Substantia nigra (tissue), 51 donors: ENCODE measurements at places on chromosomes 3 and 15.

GRCh38 chr3:117566926-117567325 lies 857.3 kb downstream of the TUSC7 start:
- DNase-seq = no peak

DNA sequence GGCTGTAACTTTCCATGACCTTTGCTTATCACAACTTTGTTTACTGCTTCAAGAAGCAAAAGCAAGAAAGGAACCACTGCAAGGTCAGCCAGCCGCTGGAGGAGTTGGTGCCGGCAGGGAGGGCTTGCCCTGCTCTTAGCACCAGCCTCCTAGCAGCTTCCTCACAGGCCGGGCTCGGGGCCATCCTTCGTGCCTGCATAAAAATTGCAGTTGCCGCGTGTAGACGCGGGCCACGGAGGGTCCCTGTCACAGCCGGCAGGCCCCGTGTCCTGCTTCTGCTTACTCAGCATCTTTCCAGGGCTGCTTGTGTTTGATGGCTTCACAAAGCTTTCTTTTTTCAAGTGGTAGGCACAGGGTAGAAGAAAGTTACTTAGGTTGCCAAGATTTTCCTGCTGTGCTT lies 84.4 kb downstream of the PGPEP1L start:
- no peak for DNase-seq

- DNase-seq = no peak
Observed at GRCh38 chr3:53040351-53040820, 5.5 kb downstream of the SFMBT1 start.

DNA sequence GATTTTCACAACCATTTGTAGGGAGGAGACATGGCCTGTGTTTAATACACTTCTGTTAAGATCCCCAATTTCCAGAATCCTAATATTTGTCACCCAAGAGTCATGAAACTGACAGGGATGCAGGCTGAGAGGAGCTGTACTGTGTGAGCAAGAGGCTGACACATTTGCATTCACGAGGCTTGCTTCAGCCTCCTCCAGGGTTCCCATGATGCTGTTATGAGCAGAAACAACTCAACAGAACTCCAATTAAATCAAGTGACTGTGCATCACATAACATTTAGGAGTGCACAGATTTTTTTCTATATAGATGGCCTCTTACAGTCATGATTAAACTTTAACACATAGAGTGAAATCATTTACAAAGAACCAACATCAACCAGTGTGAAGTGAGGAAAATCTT lies 292.3 kb upstream of the STT3B start:
- no peak for DNase-seq

DNA sequence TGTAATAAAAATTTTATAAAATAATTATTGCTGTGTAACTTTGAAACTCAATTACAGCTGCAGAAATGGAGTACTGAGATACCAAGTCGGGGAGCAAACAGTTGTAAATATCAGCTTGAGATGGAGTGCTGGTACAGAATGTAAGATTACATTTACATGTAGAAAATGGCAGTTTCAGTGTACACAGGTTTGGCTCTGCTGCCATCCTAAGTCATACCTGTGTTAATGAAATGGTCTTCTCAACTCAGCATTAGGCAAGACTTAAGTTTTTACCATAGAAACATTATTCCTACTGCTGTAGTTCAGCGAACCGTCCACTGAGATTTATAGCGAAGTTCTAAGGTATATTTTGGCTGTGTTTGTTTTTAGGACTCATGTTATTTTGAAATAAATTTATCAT lies 110.1 kb upstream of the TBL1XR1 start:
- DNase-seq = no peak

DNA sequence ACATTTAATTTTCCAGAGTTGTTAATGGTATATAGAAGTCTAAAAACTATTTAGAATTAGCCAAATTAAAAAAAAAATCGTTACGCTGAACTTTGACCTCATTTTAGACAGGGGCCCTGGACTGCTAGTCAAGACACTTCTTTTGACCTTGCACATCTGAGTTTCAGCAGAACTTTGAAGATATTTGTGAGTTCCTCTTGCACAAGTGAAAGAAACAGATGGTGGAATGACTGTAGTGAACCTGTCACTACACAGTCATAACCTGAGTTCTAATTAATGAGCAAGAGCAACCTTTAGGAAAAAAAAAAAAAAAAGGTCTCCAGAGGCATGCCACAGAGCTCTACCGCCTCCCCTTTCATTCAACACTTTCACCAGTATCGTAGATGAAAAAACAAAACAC lies 5.3 kb downstream of the MYO5C start:
- no peak for DNase-seq

DNA sequence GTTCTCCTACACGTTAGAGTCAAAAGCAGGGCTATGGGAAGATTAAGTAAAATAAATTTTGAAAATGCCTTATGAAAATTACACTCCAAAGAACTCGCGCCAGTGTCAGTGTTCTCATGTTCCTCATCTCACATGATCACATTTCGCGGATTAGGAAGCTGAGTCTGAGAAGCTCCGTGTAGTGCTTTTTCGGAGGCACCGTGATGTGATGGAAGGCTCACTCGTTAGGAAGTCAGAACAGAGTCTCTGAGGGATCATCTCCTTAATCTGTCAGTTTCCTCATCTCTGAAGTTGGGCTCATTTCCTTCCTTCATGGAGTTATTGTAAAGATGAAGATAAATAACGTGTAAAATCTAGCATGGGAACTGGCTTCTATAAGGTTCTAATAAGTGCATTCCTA lies 3.2 kb downstream of the ADIPOQ start:
- no peak for DNase-seq

- no peak for DNase-seq
Observed at GRCh38 chr3:24837601-24838000, 343.0 kb upstream of the THRB start.

DNA sequence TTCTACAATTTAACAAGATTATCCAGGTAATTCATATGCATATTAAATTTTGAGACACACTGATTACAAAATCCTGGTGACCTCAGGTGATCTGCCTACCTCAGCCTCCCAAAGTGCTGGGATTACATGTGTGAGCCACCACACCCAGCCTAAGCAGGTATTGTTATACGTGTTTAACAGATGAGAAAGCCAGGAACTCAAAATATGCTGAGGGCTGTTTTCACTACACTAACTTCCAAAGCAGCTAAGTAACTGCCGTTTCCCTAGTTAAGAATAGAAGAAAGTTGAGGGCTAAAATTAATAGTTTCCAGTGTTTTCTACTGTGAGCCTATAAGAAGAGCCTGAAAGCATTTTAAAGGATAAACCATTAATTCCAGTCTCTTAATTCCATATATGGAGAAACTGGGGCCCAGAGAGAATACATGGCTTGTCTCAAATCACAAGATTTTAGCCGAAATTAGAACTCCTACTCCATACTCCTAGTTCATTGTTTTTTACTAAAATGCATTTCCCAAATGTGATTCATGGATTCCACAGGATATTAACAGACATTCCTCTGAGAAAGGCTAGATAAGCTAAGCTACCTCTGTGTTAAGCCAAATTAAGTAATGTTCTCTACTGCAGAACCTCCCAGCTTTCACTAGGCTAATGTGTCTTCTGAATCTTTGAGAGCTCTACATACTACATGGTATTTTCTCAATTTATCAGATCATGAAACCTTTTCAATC lies 17.0 kb upstream of the AVEN start:
- DNase-seq = no peak

- no peak for DNase-seq
Observed at GRCh38 chr3:66439666-66440344, 61.0 kb downstream of the LRIG1 start.

GRCh38 chr15:96889734-96890480 lies 559.4 kb downstream of the NR2F2 start:
- DNase-seq = no peak

GRCh38 chr3:38368238-38368637 lies 21.7 kb downstream of the XYLB start:
- no peak for DNase-seq

- DNase-seq = no peak
Observed at GRCh38 chr3:171307046-171307585, 153.1 kb downstream of the TNIK start.

- DNase-seq = no peak
Observed at GRCh38 chr3:53708001-53708621, 138.1 kb downstream of the CHDH start.

DNA sequence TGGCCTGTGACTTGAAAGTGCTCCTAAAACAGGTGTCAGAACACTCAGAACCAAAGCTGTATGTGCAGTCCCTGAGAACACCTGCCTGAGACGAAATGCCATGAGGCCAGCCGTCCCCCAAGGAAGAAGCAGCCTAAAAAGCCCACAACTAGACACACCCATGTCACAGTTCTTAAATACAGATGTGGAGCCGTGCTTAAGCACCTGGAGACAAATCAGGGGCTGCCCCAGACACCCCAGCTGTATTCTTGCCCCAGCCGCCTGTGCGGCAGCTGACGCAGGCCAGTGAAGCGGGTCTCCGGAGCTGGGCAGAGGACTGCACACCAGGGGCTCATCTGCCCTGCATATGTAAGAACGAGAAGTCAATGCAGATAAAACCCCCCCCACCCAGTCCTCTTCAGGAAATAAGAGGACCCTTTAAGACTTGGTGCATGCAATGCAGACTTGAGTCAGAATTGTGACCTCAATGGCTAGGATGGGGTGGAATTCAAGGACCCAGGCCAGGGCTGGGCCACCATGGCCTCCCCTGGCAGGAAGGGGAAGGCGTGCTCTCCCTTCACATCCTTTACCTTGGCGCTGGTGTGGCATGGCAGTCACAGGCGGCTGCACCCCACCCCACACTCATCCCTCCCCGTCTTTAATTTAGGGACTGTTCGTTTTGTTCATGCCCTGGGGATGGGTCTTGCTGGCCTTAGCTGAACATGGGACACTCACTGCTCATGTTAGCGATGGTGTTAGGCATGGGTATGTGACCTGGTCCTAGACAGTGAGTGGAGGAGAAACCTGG lies 27.7 kb upstream of the PLXNA1 start:
- no peak for DNase-seq

GRCh38 chr3:184172681-184173373 lies 1.8 kb upstream of the AP2M1 start:
- DNase-seq = no peak

- no peak for DNase-seq
Observed at GRCh38 chr3:169667166-169668071, 3.9 kb upstream of the MECOM start.

DNA sequence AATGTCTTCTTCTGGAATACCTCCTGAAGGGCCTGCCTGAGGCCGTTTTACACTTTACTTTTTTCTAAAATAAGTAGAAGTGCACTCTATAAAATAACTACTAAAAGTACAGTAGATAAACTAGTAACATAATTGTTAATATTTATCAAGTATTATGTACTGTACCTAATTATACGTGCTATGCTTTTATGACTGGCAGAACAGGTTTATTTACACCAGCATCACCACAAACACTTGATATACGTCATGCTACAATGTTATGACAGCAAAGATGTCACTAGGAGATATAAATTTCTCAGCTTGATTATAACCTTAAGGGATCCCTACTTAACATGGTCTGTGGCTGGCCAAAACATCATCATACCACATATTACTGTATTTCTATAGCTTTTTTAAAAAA lies 29.4 kb downstream of the DLG1 start:
- no peak for DNase-seq

DNA sequence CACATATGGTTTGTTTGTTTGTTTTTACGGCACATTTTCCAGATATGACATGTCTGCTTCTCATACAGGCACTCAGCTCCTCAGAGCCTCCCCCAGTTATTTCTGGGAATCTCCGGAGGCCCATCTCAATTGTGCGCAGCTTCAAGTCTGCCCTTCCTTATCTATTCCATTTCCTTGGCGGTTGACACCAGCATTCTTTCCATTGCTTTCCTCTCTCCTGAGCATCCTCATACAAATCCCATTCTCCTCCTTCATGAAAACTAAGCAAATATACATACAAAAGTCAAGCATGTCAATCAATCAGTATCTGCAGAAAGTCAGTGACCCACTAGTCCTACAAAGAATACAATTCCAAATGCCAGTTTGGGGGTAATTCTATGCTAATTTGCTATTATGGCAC lies 166.7 kb downstream of the SQOR start:
- DNase-seq = no peak

GRCh38 chr15:26148156-26148860 lies 285.2 kb upstream of the ATP10A start:
- no peak for DNase-seq

GRCh38 chr3:99686955-99687612 lies 48.7 kb downstream of the COL8A1 start:
- DNase-seq = no peak

- DNase-seq = no peak
Observed at GRCh38 chr3:46593979-46594378, 18.3 kb upstream of the FAM240A start.

- DNase-seq = no peak
Observed at GRCh38 chr3:21464746-21465145, 286.3 kb downstream of the ZNF385D start.

DNA sequence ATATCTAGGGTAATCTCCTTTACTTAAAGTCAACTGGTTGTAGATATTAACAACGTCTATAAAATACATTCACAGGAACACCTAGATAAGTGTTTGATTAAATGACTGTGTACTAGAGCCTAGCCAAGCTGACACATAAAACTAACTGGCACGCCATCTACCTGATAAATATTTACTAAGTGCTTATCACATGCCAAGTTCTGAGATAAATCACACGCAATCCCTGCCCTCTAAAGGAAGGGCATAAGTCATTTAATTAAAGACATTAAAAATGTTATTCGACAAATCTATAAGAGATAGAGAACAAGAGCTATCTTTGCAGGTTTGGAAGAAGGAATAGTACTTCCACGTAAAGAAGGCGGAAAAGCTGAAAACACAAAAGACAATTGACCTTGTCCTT lies 11.1 kb upstream of the MB21D2 start:
- DNase-seq = no peak

DNA sequence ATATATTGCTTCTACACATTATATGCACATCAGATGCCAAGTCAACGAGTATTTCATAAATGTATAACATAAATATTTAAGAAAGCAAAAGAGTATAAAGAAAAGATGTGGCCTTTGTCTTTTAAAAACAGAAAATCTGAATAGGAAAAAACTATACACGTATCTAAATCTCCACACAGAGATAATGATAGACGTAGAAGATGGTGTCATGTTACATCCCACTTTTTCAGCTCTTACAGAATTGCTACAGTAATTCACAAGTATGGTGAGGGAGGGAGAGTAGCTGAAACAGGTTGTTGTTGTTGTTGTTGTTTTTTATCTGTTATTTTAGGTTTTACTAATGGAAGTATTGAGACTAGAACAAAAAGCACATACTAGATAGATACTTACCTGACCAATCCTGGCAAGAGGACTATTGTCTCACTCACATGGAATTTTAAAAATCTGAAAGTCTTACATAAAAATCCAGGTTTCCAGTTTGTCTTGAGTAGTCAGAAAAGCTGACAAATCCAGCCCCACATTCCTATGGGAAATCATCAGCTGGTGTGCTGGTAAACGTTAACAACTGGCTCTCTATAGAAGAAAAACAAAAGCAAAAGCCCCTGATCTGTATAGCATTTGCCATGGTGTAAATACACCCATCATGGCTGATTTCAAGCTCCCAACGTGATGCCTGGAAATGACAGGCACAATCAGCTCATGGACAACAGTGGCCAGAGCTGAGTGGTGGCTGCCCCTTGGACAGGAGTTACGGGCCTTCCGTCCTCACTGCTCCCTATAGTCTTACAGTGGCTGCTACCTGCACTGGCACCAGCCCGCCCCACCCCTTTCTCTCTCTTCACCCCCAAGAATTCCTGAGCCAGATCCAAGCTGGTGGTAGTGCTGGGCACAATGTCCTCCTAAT lies 47.4 kb upstream of the VGLL4 start:
- no peak for DNase-seq

GRCh38 chr3:77055841-77056341 lies 16.0 kb downstream of the ROBO2 start:
- no peak for DNase-seq
